ENCODE measurements at places on chromosomes 7 and 10.

DNA sequence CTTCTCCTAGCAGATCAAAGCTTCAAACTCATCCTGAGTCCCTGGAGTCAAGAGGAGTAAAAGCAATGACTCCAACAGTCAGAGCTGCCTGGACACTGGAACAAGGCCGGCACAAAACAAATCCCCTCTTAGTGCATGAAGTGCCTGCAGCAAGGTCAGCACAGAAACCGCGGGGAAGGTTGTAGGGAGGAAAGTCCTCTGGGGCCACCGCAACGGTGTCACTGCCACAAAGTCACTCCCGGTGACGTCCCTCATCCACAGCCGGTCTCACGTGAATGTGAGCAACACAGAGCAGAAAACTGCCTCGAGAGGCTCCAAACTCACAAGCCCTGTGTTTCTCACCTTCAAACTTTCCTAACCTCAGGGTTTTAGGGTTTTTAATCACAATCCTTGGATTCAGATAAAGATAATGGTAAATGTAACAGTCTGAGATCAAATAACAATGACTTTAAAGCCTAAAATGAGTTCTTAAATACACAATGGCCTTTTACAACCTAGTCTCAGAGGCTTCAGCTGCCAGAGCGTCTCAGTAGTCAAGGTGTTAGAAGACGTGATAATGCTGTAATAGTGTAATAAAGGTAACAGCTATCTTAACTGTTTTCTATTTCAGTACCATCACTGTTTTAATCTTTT is 274.3 kb downstream of the ZMYND11 start:
- DNase-seq, result no peak

- DNase-seq, result no peak
Measured at GRCh38 chr7:140541176-140541512, 61.8 kb upstream of the MKRN1 start.

DNA sequence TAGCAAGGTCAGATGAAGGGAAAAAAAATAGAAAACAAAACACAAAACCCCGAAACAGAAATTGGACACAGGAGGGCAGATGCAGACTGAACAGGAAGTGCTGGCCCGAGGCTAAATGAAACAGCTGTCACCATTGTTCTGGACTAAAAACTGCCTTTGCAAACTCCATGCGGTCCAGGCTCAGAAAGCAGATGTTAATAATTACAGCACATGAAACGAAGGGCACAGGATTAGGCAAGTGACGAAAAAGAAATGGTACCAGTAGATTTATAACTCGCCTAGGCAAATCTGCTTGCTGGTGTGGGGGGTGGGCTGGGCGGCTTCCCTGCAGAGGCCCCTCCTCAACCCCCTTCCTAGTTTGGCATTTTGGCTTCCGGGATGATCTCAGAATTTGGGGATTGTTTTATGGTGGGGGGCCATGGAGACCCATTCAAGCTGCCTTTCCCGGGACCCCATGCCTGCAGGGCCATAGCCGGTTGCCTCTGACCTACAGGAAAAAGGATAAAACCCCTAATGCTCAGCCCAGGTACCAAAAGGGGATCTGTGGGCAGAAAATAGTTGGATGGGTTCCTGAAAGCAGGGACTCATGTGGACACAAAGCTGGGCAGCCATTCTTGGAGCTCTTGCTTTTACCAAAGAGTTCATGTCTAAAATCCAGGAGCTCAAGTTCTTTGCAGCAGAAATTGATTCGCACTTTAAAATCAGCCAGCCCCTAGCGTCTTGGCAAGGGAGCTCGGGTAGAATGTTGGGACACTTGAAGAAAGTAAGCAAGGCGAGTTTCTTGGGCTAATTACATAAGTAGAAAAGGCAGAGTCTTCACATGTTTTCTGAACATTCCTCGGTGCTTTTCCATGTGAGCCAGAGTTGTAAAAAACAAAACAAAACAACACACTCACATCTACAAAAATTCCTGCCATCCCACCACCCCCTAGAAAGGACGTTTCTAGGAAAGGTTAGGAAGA is 39.0 kb upstream of the EMX2 start:
- DNase-seq, result no peak

GRCh38 chr10:19592276-19592675 is 224.0 kb upstream of the PLXDC2 start:
- no peak for DNase-seq

GRCh38 chr7:36957620-36958019 is 233.3 kb upstream of the AOAH start:
- no peak for DNase-seq

DNA sequence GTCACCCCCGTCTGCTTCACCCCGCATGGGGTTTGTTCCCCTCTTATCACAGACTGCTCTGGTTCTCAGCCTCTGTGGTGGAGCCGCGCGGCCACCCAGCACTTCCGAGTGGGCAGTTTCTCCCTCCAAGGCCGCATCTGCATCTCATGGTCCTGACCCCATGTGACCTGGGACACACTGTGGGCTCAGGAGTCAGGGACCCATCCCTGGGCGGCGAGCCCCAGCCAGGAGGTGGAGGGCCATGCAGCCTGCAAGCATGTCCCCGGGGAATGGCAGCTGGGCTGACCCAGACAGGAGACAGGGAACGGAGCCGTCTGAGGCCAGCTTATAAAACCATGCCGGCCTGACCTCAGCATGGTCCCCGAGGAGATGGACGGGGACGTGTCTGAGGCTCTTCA is 25.2 kb upstream of the TTYH3 start:
- DNase-seq, result no peak

GRCh38 chr10:132551808-132552130 is 14.2 kb downstream of the INPP5A start:
- no peak for DNase-seq

DNA sequence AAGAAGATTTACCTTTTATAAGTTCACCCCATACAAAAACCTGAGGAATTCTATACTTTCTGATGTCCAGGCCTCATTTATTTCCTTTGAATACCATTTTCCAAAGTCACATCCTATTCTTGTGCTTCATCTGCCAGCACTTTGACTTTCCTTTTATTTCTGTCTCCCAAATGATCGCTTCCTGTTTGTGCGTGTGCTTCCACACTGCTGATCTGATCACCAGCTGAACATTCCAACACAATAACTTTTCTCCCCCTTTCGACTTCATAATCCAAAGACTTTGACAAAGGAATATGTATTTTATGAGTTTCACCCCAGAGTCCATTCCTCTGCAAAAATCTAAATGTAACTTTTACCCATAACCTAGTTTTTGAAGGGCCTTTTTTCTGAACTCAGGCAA is 3.1 kb downstream of the ELAPOR2 start:
- no peak for DNase-seq

DNA sequence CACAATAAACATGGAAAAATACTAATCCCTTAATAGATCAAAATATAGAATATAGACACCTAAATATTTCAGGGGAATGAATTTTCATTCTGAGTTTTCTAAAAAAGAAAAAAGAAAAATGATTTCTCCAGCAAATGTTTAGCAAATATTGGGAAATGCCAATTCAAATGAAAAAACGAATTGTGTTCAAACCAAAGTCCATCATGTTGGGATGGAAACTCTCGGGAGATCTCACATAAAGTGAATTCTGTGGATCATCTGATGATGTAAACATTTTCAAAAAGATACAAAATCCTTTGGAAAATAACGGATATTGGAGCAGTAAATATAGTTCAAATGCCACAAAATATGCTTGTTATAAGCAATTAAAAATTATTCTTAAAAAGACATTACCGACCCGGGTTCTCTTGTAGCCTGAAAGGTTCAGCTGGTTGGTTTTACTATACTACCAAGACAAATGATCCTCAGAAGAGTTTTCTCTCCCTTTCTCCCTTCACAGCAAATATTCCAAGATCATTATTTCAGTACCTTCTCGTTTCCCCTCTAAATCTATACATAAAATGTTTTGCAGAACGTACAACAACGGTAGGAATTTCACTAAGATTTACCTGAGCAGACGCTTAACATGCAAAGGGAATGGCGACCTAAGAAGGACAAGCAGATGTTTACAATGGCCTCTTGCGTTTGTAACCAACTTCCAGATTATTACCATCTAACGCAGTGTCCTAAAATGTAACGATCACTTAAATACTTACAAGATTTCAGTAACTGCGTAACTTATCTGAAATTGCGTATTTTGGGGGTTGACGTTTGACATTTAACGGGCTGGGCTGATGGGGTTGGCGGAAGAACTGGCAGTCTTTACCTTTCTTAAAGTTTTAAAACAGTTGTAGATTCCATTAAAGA is 2.5 kb downstream of the HOXA13 start:
- no peak for DNase-seq

- no peak for DNase-seq
Measured at GRCh38 chr7:756928-757560, 30.0 kb upstream of the PRKAR1B start.

GRCh38 chr10:33376476-33376875 is 42.0 kb upstream of the NRP1 start:
- DNase-seq, result no peak

- DNase-seq, result no peak
Measured at GRCh38 chr10:114652402-114653368, 5.4 kb downstream of the ABLIM1 start.

DNA sequence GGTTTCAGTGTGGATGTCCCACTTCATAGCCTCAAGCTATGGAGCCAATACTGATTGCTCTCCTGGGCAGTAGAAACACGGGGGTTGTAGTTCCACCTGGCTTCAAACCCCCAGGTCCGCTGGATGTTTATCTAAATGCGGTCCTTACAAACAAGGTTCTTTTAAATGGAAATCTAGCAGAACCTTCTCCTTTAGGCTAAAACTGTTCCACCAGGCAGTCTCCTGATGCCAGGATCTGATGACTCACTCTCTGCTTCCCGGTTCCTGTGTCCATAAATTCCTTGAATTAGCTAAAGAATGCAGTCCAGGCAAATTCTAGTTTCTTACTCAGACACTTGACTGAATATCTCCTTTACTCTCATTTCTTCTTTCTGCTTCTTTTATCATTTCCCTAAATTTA is 108.4 kb upstream of the FAM3C start:
- DNase-seq, result no peak

GRCh38 chr10:21406595-21407193 is 118.8 kb downstream of the SKIDA1 start:
- no peak for DNase-seq

DNA sequence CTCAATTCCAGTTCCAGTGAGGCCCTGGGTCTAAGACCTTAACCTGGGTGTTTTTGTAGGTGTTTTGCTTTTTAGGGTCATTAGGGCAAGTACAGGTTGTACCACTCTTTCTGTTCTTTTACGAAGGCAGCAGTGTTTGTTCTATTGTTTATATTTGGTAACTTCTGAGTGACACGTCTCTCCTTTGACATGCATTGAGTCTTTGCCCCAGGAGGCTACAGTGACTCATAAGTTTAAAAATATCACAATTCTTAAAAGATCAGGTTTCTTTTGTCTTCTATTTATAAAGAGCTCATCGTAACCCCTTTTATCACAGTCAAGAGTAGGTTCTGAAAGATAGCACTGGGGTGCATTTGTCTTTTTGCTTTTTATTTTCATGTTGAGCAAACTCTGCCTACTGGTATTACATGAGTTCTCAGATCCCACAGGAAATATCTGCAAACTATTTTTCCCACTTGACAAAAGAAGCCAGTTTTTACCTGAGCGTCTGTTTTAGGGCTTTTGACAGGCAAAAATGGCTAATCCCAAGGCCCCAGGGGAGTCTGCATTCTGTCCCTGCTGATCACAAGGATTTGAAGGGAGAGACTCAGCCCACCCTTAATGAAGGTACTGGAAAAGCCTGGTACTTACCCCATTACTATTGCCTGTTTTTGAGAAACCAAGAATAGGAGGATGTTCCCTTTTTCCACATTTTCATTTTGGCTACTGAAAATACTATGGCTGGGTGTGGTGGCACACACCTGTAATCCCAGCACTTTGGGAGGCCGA is 7.9 kb downstream of the NUDT13 start:
- DNase-seq, result peak; percentile 83

DNA sequence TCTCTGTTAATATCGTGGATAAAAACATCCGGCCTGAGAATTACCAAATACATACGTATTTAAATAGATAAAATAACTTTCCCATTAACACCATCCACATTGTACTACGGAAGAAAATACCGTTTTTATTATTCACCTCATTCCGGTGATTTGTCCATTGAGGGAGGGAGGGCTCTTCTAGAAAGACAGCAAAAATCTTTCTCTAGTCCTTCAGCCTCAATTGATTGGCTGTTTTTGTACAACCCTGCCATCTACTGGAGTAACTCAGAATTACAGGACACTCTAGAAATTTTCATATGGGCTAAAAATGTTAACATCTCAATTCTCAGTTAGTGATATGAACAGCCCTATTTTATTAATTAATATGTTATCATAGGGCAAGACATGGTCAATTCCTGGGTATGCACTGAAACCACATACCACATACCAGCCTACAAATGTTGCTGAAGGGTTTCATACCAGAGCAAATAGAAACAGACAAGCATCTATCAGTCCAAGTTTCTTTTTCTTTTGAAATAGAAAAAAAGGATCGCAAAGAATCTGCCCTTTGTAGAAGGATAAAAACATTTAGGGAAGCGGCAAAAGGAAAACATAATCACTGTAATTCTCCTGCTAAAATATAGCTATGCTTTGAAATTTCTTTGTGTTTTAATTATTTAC is 55.8 kb upstream of the CDCA7L start:
- peak; percentile 88 for DNase-seq

DNA sequence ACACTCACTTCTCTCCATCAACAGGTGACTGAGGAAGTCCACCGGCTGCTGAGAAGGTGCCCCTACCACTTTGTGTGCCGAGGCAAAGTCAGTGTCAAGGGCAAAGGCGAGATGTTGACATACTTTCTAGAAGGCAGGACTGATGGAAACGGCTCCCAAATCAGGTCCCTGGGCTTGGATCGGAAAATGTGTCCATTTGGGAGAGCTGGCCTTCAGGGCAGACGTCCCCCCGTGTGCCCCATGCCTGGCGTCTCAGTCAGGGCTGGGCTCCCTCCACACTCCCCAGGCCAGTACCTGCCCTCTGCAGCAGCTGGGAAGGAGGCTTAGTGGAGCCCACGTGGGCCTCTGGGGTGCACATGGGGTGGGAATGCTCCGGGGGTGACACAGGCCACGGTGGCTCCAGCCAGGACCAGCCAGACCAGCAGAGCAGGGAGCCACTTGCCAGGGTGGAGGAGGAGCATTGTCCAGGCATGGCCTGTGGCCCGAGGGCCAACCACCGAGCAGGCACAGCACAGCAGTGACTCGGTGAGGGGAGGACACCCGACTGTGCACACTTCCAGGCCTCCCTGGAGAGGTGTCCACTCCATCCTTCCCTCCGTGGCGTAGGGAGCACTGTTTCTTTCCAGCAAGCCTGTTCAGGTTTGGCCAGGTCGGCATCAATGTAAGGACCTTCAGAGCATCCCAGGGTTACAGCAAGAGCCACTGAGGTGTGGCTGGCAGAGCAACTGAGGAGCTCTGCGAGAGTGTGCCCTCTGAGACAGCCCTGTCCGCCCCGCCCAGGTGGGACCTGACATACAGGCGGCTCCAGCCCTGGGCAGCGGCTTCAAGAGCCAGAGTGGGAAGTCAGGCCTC is 139.7 kb downstream of the ADCY1 start:
- no peak for DNase-seq

Data from Karpas-422 (cell line).